NCI-H1417 (cell line): ENCODE measurements at places on chromosomes 11 and 22.

DNA sequence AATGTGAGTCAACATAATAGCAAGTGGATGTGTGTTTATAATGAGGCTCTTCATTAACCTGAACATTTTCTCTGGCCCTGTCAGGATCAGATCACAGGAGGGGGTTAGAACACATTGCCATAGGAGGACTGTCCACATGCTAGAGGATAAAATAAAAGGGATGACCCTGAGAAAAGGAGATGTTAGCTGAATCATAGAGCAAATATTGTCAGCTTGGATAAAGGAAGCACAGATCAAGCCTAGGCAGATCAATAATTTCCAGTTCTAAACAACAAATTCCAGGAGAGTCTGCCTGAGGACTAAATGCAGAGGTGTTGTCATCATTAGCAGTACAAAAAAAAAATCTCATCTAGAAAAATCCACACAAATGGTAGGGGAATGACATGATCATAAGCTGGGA lies 337.9 kb downstream of the LRRC4C start:
- DNase-seq, result no peak

DNA sequence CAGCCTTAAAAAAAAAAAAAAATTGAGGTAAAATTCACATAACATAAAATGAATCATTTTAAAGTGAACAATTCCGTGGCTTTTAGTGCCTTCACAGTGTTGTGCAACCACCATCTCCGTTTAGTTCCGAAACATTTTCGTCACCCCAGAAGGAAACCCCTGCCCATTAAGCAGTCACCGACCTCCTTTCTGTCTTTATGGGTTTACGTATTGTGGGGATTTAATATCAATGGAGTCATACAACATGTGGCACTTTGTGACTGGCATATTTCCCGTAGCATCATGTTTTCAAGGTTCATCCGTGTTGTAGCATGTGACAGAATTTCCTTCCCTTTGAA lies 65.5 kb downstream of the BCR start:
- no peak for DNase-seq

- no peak for DNase-seq
Measured at GRCh38 chr11:126135235-126136176, 72.8 kb upstream of the CDON start.

DNA sequence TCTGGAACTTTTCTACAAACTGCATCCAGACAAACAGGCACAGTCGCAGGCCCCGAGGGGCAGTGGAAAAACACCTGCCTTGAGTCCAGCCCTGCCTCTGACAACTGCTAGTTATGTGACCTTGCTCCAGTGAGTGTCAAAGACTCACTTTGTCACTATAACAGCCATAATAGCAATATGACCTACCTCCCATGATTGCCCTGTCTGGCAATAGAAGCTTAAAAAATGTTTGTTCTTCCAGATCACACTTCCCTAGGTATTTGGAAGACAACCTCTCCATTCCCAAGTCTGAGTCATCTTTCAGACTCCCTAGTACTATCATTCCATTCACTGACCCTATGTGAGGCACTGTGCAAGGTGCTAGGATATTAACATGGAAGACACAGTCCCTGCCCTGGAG lies 74.5 kb downstream of the RPL27A start:
- no peak for DNase-seq

GRCh38 chr11:34706709-34707461 lies 86.0 kb downstream of the EHF start:
- no peak for DNase-seq

DNA sequence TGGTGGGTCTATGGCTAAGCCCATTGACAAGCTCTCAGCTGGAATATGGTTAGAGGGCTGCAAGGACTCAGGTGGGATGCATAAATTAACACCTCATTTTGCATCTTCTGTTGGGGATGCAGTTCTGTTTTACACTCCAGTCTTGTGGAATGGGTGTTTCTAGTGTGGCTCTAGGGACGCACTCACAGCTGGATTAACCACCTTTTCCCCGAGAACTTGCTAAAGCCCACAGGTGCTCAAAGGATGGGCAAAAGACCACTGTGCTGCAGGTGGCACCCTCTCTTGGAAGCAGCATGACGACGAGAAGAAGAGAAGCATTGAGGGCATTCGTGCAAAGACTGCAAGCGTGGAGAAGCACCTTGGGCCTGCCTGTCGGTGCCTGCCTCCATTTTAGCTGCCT lies 6.9 kb downstream of the BARX2 start:
- no peak for DNase-seq

- no peak for DNase-seq
Measured at GRCh38 chr11:73781303-73781702, 6.4 kb upstream of the MRPL48 start.

GRCh38 chr22:29154364-29155048 lies 51.2 kb upstream of the EMID1 start:
- DNase-seq, result peak; percentile 23

DNA sequence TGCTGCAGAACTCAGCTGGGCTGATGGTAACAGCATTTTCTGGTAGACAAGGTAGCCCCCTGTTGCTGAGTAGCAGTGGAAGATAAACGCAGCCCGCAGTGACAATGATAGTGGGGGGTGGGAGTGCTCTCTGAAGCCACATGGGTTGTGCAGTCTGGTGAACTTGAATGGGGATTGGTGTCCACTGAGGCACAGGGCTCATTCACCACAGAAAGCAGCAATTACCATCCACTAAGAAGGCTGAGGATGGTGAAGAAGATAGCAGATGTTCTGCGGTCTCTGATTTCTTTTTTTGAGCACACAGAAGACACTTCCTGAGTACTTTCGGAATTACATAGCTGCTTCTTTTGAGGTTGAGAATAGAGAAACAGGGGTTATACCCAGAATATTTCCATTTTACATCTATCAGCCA lies 150.3 kb downstream of the LRRC4C start:
- DNase-seq, result no peak

GRCh38 chr22:23175817-23176644 lies 4.3 kb upstream of the BCR start:
- DNase-seq, result no peak

DNA sequence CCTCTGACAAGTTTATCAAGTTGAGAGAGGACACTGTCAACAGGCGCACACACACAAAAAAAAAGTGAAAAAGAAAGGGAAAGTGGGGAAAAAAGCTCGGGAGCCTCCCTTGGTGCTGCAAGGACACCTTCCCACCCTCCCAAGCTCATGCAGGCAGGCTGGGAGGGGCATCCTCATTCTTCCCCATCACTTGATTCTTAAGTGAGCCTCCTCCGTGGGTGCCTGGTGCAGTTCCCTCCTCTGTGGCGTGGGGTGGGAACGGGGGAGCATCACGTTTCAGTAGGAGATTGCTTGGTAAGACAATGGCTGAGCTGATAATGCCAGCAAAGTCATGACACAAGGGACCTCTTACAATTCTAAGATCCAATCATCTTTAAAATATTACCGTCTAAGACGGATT lies 108.8 kb downstream of the NXPE2 start:
- no peak for DNase-seq

GRCh38 chr22:46865052-46865434 lies 102.6 kb downstream of the TBC1D22A start:
- DNase-seq, result peak; percentile 1

DNA sequence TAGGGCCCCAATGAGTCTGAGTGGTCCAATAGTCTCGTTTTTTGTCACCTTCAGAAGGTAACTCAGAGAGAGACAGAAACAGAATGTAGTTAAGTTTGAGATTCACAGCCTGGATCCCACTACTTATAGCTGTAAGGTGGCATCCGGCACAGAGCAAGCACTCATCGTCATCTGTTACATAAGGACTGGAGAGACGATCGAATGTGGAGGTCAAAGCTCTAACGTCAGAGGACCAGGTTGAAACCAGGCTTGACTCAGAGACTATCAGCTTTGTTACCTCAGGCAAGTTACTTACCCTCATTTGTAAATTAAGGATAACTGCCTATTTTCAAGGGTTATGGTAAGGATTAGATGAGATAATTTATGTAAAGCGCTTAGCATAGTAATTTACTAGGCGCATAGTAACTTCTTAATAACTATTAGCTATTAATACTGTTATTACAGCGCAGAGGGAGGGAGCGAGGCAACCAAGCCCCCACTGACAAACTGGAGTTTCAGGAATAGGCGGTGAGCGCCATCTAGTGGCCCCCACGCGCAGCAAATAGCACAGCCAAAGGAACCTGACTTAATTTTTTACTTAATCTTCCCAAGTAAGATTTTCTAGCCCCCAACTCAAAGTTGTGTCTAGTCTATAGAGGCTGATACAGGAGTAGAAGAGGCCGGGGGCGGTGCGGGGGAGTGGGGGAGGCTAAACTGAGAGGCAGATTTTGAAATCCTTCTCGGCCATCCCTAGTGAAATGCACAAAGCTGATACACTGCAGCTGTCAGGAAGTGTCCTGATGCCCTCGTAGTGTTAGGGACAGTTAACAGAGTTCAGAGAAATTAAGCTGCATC lies 29.0 kb upstream of the API5 start:
- peak; percentile 41 for DNase-seq

DNA sequence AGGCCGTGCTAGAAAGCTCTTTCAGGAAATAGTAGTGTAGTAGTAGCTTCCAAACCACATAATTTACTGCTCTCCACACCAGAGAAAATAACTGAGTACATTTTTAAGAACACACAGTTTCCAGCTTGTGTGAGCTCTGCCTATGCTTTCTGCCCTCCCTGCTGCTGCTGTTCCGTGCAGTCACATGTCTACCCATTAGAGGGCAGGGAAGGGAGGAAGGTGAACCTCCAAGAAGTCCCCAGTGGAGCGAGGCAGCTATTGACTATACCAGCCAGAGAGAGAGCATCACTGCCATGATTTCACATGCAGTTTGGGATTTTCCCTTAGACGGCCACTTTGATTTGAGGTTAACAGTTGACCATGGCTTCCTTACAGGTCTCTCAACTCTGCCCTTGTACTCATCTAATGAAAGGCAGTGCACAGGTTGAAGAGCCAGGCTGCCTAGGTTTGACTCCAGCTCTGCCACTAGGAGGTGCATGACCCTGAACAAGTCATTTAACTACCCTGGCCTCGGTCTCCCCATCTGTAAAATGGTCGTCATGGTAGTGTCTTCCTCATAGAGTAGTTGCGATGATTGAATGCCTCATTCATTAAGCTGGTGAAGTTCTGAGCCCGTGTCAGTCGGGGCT lies 19.7 kb upstream of the CTTN start:
- DNase-seq, result no peak

GRCh38 chr22:22655452-22656290 lies 11.3 kb downstream of the GGTLC2 start:
- no peak for DNase-seq
